ENCODE measurements at places on chromosomes 1 and 21. TPM values are rescaled to one million over a fixed set of nuclear protein-coding genes. Genes with fewer than 3 reads are reported as not detected.

GRCh38 chr1:34354367-34354766 is 177.7 kb downstream of the C1orf94 start:
- H3K4me1 ChIP-seq = no peaks in the 10 kb centered on the region
- no peak overlapping the region for H3K4me3 ChIP-seq
- no peaks in the 10 kb centered on the region for H3K27me3 ChIP-seq
- H3K27ac ChIP-seq = no peak overlapping the region
- no peaks in the 10 kb centered on the region for H3K36me3 ChIP-seq

DNA sequence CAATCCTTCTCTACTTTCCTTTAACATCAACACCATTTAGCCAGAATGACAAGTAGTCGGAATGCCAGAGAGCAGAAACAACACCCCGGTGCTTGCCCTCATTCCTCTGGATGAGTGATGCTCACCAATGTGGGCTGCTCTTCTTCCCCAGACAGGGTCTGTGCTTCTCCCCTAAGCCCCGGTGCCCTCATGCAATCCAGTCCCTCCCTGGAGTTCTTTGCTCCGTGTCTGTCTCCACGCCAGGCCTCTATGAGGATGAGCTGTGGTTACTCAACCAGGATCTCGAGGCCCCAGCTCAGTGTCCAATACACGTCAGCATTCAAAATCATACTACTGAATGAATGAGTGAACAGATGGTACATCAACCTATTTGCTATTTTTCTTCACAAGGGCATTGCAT is 29.7 kb upstream of the PDE9A start:
- no peak for DNase-seq
- H3K4me3 ChIP-seq = no peak overlapping the region
- H3K27ac ChIP-seq = no peak overlapping the region
- no peaks in the 10 kb centered on the region for H3K4me1 ChIP-seq
- H3K27me3 ChIP-seq = peaks cover 49% of the 10 kb centered on the region

GRCh38 chr1:15344800-15345704 is 64.6 kb upstream of the EFHD2 start:
- no peak for DNase-seq
- H3K27me3 ChIP-seq = no peaks in the 10 kb centered on the region
- H3K4me1 ChIP-seq = peaks cover 6% of the 10 kb centered on the region
- no peak overlapping the region for H3K27ac ChIP-seq

GRCh38 chr1:25814549-25815087 is 5.1 kb upstream of the MTFR1L start:
- H3K4me3 ChIP-seq = no peak overlapping the region
- H3K27me3 ChIP-seq = no peaks in the 10 kb centered on the region
- H3K36me3 ChIP-seq = peaks cover 43% of the 10 kb centered on the region
- H3K4me1 ChIP-seq = peaks cover 7% of the 10 kb centered on the region
- H3K27ac ChIP-seq = no peak overlapping the region

DNA sequence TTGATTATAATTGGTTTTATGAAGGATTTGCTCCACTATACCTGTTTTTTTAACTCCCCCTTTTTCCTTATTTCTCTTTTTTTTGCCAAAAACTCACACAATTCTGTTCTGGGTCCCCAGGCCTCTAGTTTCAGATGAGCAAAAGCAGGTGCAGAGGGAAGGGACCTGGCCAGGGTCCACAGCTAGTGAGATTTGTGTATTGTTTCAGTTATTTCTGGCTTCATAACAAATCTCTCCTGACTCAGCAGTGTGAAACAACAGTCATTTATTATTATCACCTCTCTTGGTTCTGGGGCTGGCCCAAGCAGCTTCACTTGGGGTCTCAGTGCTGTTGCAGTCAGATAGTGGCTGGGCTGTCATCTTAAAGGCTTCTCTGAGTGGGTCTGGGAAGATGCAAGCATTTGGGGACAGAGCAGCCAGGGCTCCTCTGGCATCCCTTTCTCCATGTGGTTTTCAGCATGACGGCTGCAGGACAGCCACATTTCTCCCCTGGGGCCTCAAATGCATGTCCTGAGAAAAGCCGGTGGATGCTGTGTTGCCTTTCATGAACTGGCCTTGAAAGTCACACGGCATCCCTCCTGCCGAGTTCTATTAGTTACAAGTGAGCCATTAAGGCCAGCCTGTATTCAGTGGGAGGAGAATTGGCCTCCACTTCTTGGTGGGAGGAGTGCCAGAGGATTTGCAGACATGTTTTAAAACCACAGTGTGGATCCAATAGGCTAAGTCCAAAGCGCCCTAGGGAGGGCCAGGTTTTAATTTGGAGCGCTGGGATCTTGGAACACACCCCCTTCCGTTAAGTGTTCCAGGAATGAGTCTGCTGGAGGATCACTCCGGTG is 137.1 kb downstream of the CAMTA1 start:
- H3K27me3 ChIP-seq = peaks cover 27% of the 10 kb centered on the region
- H3K36me3 ChIP-seq = no peaks in the 10 kb centered on the region
- peak; percentile 4 for DNase-seq

The TDRD10 gene
- total RNA-seq = not detected

DNA sequence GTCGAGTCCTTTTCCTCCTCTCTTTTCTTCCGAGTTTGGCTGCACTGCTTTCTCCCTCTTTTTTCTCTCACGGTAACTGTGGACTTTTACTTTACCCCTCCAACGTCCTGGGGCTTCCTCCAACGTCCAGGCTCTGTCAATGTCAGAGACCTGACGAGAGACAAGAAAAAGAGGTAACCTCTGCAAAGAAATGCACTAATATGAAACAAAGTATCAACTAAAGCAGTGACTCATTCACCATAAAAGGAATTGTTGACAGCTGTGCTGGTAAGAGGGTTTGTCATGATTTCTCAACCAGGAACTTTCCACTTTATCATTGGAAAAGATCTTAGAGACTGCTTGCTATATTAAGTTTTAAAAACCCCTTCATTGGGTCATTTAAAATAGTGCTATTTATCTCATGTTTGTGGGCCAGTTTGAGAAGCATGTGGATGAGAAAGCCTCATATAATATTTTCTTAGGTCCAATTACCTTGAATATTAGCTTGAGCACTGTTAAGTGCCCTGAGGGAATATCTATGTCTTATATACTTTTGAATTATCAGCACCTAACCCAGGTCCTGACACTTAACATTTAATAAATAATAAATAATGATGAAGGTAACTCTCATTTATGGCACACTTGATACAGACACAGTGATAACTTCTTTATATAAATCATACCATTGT is at the start of gene GBP2:
Gene GBP2 (minus strand): TSS at position 202 of the 668 bp plus-strand sequence. CDS start 4,148 bp downstream, outside the sequence.
- DNase-seq = peak; percentile 85
- H3K36me3 ChIP-seq = peaks cover 4% of the 10 kb centered on the region
- H3K4me3 ChIP-seq = peak within 1 kb of the TSS; percentile 30
- H3K27ac ChIP-seq = peak within 1 kb of the TSS; percentile 95
- H3K4me1 ChIP-seq = peaks cover 4% of the 10 kb centered on the region
